ENCODE measurements at places on chromosomes 12 and 14.

DNA sequence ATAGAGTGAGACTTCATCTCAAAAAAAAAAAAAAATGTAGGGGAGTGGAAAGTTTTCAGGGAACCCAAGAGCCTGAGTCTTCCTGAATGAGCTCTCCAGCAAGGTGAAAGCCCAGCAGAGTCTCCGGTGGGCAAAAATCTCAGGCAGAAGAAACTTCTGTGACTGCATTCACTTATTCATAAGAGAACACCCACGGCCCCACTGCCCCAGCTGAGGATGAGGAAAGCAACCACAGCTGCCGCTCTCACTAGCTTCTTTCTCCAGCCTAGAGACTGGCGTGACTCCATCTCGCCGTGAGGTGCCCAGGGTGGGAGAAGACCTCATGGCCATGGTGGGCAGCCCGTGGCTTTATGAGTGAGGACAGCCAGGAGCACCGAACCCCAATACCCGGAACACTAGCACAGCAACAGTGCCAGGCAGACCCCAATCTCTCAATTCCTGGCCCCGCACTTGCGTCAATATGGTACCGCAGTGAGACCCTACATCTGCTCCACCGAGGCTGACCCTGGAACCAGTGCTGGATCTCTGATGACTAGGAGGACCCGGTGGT, 29.7 kb upstream of the DYNC1H1 start:
- DNase-seq: no peak

- DNase-seq: no peak
Observed at GRCh38 chr12:131351319-131352028, 359.4 kb upstream of the SFSWAP start.

DNA sequence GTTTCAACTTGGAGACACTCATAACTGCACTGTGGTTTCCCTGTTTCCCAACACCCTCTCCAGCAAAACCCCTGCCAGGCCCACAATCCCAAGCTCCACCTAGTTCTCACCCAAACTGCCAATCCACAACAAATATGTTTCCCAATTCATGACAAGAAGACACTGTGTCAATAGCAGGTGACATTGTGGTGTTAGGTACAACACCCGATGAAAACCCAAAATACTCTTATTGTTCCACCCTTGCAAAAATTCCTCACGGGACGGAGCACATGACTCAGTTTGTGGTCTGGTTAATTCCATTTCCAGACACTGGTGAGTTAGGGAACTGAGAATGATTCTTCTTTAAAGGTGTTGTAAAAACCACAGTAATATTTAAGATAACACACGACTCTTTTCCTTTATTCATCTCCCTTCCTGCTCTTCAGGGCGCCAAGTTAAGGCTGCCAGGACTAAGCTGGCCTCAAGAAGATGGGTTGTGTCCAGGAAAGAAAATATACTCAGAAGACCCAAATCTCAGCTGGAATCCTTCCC, 735.5 kb downstream of the MED13L start:
- DNase-seq: no peak

DNA sequence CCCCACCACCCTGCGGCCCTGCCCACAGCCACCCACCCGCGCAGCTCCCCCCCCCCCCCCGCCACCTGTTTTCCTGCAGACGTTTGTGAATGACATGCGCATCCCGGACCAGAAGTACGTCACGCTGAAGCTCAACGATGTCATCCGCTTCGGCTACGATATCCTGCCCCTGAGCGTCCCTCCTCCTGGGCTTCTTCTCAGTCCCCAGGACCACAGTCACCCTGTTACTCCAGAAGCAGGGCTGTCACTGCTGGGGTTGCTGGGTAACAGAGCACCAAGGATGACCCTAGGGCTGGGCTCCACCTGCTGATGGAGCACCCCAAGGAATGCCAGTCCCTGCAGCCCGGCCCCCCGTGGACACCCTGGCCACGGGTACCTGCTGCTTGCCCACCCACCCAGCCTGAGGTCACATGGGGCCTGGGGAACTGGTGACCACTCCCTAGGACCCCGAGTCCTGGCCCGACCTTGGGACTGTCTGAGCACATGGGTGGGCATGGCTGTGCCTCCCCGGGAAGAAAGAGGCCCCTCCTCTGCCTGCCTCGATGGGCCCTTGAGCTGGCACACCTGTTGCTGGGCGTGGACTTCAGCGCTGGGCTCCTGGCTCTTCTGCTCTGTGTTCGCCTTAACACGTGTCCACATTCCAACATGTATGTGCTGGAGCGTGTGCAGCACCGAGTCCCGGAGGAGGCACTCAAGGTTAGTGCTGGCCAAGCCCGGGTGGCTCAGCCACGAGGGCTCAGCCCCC, 12.9 kb downstream of the CEP170B start:
- no peak for DNase-seq

DNA sequence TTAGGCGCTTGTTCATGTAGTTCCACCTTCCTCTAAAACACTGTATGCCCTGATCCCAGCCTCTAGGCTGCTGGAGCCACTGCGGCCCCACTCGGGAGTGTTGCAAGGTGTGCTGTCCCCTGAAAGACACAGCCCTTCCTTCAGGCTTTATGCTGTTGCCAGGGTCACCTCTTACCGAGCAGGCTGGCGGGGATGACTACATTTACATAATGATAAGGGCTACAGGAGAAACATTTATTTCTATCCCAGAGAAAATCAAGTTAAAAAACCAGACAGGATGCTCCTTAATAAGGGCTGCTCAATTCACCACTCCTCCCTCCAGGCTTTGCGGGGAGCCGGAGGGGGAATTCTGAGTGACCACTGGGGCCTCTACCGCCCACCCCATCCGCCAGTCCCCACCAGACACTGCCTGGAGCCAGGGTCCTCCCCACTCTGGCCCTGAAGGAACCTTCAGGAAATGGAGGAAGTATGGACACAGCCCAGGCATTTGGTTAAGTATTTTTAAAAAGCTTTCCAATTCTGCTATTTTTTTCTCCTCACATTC, 200.6 kb downstream of the TTC7B start:
- no peak for DNase-seq

DNA sequence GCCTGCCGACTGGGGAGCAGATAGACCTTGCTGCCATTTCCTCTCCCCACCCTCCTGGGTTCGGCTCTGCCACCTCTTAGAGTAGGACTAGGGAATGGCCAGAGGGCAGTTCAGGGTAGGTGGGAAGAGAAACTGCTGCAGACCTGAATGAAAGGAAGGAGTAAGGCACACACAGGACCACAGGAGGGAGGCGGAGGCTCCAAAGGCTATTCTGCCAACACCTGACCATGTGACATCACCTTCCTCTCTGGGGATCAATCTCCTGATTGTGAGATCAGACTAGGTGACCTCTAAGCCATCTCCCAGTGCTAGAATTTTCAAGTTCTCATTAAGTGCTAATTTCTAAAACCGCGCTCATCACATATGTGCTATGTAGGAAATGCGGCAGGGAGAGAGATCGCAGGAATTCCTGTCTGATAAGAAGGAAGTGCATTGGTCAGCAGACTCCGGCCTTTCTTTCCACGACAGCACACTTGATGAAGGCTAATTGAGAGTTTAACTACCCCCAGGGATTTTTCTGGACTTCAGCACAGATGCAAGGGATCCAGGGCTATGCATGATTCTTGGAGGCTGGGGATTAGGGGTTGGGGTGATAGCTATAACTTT, 11.5 kb upstream of the TSPAN11 start:
- no peak for DNase-seq

DNA sequence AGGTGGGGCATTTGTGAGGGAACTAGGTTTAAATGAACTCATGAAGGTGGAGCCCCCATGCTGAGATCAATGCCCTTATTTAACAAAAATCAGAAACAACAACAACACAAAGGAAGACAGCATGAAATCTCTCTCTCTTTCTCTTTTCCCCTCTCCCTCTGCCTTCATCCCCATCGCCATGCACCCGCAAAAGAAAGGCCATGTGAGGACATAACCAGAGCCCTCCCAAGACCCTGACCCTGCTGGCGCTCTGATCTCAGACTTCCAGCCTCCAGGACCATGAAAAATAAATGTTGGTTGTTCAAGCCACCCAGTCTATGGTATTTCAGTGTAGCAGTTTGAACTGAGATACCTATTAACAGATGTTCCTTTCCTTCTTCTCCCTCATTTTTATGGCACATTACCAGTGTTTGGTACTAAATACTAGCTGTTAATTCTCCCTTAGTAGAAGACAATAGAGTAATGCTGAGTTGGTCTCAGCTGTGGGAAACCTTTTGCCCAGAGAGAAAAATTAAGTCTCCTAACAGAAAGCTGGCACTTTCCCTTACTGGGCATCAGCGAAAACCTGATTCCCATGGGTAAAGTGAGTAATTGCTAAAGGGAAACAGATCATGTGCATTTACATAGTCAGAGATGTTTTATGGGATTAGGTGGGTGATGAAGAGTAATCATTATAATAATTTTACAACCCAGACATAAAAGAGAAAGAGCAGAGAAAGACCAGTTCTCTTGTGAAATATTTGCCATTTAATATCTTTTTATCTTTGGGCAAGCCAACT, 264.0 kb upstream of the PLEKHG7 start:
- no peak for DNase-seq

GRCh38 chr12:123934829-123935228, 37.8 kb downstream of the CCDC92 start:
- no peak for DNase-seq

DNA sequence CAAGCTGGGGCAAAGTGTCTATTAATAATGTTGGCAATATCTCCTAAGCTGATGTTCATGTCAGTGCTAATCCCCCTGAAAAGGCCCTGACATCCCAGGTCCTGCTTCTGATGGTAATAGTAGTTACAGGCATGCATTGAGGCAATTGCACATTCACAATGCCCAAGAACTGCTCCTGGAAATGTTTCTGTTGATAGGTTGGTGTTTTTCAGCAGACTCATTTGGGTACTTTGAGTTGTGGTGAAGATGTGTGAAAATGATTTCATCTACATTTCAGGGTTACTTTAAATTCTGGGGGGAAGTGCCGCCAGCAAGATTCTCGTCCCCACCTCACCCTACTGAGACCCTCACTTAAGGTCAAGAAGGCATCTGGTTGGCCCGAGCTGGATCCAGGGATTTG, 92.9 kb downstream of the BBS10 start:
- no peak for DNase-seq

- DNase-seq: no peak
Observed at GRCh38 chr14:100846309-100846859, 20.5 kb downstream of the MEG3 start.

- no peak for DNase-seq
Observed at GRCh38 chr12:108459149-108459548, 55.9 kb upstream of the FICD start.
